ENCODE measurements at places on chromosomes 7 and 10.

GRCh38 chr7:22952306-22953015, 61.5 kb downstream of the HYCC1 start:
- no peak for DNase-seq

- DNase-seq = no peak
Measured at GRCh38 chr7:102892631-102893278, 20.0 kb upstream of the LRRC17 start.

GRCh38 chr10:116888380-116889055, 39.2 kb downstream of the ENO4 start:
- no peak for DNase-seq

DNA sequence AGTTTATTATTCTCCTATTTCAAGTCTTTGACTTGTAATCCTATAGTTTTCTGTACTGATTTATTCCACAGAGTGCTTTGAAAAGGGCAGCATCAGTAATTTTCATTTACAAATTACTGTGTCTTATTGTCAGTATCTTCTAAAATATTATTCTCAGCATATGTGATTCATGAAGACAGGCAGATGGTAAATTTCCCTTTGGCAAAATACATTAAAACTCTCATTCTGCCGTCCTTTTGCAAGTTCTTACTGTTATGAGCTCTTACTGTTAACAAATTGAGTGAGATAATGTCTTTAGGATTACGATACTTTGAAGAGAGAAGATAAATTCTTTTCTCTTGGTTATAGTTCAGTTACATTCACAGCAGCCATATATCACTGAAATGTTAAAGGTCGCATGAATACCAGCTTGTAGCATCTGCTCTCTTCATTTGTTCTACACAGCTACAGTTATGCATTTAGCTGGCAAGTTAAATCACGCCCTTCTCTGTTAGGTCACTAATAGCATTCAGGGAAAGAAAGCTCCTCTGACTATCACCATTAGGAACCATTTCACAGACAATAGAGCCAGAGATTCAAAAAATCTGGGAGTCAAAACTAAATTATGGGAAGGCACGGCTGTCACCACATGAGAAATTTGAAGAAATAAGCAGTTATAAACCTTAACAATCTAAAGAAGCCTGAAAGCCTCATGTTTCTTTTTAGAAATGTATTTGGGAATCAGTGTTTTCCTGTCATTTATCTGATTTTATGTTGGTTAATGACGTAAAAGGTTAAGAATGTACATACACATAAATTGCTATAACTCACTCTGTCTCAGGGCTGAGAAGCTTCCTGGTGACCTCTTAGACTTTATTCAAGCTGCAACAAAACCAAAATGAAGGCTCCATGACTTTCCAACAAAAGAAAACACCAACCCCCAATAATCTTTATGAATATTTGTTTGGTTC, 109.6 kb upstream of the SP4 start:
- no peak for DNase-seq

GRCh38 chr10:6065406-6065805, 3.2 kb upstream of the IL2RA start:
- no peak for DNase-seq

DNA sequence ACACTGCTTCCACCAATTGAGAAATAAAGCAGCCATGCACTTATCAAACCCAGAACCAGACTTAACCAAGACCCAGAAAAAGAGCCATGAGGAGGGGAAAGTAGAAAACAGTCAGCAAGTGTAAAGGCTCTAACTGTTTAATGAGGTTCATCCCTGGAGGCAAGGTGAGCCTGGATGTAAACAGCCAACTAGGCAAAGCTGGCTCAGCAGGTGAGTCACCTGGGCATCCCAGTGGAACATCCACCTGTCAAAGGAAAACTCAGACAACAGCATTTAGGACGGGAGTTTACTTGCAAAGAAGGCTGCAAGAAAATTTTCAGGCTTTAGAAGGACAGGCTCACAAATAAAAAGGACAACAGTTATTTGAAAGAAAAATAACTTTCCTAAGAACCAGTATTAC, 153.0 kb downstream of the SNX13 start:
- DNase-seq = no peak

- no peak for DNase-seq
Measured at GRCh38 chr7:77246026-77246640, 46.5 kb upstream of the FGL2 start.

DNA sequence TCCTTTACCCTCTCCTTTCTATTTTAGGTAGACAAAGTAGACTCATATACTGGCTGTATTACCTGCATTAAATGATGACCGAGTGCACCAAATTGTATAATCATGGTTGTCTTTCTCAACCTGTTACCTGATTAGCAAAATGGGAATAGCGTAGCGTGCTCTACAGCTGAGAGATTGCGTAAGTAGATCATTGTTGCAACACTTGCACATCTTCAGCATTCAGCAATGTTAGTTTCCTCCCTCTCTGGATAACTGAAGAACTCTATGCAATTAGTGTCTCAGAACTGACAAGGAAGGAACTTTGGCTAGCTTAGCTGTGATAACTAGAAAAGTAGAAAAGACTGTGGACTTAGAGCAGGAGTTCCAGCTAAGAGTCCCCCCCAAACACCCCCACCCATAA, 787.4 kb downstream of the PHTF2 start:
- DNase-seq = no peak

GRCh38 chr10:114708717-114709335, 50.8 kb upstream of the ABLIM1 start:
- no peak for DNase-seq
